ENCODE measurements at places on chromosomes 6 and 20. TPM values are rescaled to one million over a fixed set of nuclear protein-coding genes. Genes with fewer than 3 reads are reported as not detected.
A peak's percentile ranks its signal among the peaks of the same experiment; 100 is the strongest.

The CLVS2 gene
- total RNA-seq: 0.05 TPM

The ARG1 gene
- total RNA-seq: 0.74 TPM

The ZSCAN23 gene
- 3.3 TPM for total RNA-seq

The DAAM2 gene
- total RNA-seq: 6.9 TPM

The FILIP1 gene
- total RNA-seq: 0.57 TPM

The TTK gene
- 25.3 TPM for total RNA-seq

The WFDC5 gene
- not detected for total RNA-seq

The RSPH9 gene
- not detected for total RNA-seq

DNA sequence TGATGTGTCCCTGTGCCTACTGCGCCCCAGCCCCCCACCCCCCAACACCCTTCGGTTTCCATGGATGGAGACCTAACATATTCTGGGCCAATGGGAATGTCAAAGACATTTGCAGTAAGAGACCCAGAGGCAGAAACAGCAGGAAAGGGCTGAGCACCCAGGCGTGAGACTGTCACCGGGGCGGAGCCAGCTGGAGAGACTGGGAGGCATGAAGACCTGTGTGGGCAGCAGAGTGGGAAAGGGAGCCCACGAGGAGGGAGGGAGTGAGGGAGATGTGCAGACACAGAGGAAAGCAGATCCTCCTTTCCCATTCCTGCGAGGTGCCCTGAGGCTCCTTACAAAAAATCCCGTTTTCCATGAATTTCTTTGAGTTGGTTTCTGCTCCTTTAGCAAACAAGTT, 150.2 kb downstream of the FOXC1 start:
- DNase-seq: no peak

- DNase-seq: no peak
These were observed 204.5 kb upstream of the PRDM1 start for GRCh38 chr6:105881608-105882007.

DNA sequence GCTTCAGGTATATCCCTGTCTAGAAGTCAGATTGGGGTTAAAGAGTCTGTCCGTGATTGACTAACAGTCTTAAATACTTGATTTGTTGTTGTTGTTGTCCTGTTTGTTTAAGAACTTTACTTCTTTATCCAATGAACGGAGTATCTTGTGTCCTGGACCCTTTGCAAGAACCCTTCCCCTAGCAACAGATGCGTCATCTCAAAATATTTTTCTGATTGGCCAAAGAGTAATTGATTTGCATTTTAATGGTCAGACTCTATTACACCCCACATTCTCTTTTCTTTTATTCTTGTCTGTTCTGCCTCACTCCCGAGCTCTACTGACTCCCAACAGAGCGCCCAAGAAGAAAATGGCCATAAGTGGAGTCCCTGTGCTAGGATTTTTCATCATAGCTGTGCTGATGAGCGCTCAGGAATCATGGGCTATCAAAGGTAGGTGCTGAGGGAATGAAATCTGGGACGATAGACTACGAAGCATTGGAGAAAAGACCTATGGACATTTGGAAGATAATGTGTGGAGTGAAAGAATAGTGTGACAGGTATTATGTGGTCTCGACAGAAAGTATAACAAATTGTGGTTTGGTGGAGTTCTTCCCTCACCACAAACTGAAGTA, at the start of gene HLA-DRA:
HLA-DRA (plus strand) TSS at position 286 of the 613 bp plus-strand sequence; CDS start at position 350, 64 bp downstream.
- DNase-seq: peak; percentile 25

GRCh38 chr6:46327779-46328178, 157.0 kb upstream of the ENPP5 start:
- peak; percentile 41 for DNase-seq

DNA sequence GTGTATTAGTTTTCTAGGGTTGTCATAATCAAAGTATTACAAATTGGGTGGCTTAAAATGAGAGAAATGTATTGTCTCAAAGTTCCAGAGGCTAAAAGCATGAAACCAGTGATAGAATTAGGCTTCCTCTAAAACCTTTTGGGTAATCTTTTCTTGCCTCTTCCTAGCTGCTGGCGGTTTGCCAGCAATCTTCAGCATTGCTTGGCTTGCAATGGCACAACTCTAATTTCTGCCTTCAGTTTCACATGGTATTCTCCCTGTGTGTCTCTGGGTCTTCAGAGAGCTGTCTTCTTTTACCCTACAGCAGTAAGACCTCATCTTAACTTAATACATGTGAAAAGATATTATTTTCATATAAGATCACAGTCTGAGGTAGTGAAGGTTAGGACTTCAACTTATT, 479.1 kb upstream of the GJE1 start:
- DNase-seq: no peak

GRCh38 chr6:125930765-125931418, 25.7 kb upstream of the HINT3 start:
- no peak for DNase-seq

GRCh38 chr6:30685157-30686008, 1.1 kb downstream of the PPP1R18 start:
- DNase-seq: no peak

GRCh38 chr6:117346142-117346930, 79.4 kb downstream of the ROS1 start:
- no peak for DNase-seq

GRCh38 chr6:24092407-24092806, 33.6 kb upstream of the NRSN1 start:
- DNase-seq: no peak

DNA sequence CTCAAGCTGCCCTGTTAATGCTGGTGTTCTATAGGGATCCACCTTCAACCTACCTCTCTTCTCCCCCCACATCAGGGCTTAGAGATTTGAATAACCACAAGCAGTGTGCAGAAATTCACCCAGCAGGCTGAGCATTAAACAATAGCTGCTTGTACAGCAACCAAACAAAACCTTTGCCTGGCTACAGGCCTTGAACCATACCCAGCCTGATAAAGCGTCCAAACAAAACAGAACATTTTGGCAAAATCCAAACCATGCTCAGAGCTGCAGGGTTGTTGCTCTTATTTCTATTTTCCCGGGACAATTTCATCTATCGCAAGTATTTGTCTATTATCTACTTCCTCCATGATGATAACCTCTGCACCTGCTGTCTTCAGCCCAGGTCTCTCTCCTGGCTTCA, 142.3 kb downstream of the UNC5CL start:
- DNase-seq: no peak

GRCh38 chr6:133697666-133698065, 191.2 kb upstream of the TCF21 start:
- DNase-seq: no peak

GRCh38 chr20:19083136-19083621, 129.3 kb upstream of the SLC24A3 start:
- no peak for DNase-seq

DNA sequence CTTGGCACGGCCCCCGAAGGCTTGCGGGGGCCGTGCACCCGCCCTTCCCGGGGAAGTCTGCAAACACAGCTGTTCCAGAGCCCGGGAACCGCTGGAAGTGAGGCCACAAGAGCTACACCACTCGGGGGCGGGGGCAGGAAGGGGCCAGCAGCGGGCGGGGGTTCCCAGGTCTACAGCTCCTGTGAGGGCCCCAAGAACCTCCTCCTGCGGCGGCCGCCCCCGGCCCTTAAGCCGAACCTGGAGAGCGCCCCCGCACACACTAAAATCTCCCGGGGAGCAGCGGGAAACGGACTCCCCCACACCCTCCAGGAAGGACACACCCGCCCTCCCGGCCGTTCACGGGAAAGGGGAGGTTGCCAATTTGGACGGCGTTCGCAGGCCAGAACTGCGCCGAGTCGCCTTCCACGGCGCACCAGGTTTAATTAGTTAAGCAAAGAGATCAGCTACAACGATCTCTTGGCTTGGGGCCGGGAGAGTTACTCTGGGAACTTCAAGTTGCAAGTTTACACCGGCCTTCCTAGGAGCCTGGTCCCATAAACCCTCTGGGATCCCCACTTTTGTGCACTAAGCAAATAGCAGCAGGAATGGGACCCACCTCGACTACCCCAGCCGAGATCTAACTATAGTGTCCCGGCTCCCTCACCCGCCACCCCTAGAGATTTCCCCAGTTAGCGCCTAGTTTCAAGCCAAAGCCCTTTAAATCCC, 1.7 kb downstream of the JAG1 start:
- DNase-seq: peak; percentile 78

DNA sequence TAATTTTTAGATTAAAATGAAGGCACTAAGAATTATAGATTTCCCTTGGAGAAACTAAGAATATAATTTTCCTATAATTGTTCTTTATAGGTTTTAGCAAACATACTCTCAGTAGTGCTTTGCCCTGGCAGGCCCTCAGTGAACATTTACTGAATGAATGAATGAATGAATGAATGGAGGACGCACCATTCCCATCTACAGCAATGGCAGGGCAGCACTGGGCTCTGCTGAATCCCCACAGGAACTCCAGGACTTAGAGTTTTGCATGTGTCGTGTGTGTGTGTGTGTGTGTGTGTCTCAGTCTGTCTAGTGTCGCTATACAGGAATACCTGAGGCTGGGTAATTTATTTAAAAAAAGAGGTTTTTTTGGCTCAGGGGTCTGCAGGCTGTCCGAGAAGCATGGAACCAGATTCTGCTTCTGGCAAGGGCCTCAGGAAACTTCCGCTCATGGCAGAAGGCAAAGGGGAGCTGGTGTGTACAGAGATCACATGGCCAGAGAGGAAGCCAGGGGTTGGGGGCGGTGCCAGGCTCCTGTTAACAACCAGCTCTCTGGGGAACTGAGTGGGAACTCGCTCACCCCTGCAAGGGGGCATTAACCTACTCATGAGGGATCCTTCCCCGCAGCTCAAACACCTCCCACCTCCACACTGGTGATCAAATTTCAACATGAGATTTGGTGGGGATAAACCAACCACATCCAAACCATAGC, 20.1 kb downstream of the RNASET2 start:
- no peak for DNase-seq

DNA sequence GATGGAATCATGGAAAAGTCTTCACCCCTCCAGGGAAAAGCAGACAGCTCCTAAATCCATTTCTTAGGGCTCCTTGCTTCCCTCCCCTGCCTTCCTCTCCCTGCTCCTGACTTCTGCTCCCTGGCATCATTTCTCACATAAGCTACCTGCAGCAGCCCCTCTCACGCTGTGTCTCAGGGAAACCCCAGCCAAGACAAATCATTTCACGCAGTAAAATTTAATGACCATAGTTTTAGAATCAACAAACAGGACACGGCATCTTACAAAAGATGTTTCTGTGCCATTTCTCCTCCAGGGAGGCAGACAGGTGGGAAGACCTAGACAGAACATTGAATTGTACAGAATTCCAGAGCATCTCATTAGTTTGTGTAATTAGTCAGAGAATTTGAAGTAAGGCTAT, 16.5 kb upstream of the FOXQ1 start:
- DNase-seq: no peak

DNA sequence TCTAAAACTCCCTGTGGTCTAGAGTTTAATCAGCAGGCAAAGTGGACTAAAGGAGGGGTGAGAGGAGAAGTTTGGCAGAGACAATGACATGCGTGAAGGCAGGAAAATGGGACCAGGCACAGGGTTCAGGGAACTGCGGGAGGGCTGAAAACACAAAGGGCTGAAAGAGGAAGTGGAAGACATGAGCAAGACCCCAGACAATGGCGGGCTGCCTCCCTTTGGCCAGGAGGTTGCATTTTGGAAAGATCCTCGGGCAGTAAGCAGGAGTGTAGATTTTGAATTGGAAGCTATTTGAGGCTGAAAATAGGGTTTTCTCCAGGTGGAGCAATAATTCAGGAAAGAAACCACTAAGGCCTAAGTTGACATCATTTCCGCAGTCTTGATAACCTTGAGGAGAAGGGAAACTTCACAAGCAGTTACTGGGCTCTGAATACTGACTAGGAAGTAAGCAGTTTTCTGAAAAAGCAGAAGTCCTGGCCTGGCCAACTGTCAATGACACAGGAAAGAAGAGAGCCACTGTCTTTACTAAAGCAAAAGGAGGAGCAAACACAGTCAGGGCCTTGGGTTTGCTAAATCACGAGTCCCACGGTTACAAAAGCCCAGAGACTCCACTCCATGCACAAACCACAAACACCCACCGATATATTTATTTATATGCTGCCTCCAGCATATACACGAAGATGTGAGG, 3.4 kb downstream of the LY86 start:
- DNase-seq: no peak

- DNase-seq: no peak
These were observed 9.3 kb downstream of the CDS2 start for GRCh38 chr20:5136096-5136495.

GRCh38 chr20:57212534-57213276, 53.7 kb downstream of the BMP7 start:
- peak; percentile 51 for DNase-seq

DNA sequence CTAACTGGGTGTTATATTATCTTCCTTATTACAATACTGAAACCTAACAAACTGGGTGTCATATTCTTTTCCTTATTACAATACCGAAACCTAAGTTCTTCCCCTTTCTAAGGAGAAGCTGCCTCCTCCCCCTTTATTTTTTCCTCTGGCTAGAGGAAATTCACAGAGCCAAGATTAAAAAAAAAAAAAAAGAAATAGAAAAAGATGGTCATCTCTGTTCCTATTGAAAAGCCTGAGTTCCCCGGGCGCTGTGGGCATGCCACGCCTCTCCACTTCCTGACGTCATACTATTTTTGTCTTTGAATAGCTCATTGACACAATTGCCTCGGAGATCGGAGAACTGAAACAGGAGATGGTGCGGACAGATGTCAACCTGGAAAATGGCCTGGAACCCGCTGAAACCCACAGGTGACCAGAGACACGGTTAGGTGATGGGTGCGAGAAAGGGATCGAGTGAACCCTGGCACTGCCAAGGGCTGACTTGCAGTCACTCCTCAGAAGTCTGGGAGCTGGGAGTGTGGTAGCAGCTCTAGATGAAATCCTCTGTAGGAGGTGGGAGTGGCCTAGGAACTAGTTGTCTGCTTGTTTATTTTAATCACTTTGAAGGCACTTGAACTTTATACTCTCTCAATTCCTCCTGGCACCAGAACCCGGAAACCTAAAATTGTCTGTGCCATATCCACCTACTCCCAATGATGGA, 82.2 kb upstream of the NAA20 start:
- peak; percentile 89 for DNase-seq

GRCh38 chr6:55957961-55958422, 82.6 kb upstream of the BMP5 start:
- no peak for DNase-seq

Measured in colonic mucosa (tissue), 4 donors.